OCI-M1 (cell line): ENCODE measurements at places on chromosomes 3 and 15.

GRCh38 chr3:38165722-38166387 is 518 bp downstream of the OXSR1 start:
- peak; percentile 45 for DNase-seq

DNA sequence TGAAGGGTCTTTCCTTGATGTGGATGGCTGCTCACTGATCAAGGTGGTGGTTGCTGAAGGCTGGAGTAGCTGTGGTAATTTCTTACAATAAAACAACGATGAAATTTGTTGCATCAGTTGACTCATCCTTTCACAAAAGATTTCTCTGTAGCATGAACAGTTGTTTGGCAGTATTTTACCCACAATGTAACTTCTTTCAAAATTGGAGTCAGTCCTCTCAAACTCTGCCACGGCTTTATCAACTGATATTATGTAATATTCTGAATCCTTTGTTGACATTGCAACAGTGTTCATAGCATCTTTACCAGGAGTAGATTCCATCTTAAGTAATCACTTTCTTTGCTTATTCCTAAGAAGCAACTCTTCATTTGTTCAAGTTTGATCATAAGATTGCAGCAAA is 252.6 kb downstream of the UBE2E2 start:
- DNase-seq, result no peak

- DNase-seq, result peak; percentile 90
Observed at GRCh38 chr15:43776718-43777266, at the start of gene ELL3. Gene ELL3 (minus strand): TSS chr15:43776966. CDS start chr15:43776901, 65 bp downstream.

DNA sequence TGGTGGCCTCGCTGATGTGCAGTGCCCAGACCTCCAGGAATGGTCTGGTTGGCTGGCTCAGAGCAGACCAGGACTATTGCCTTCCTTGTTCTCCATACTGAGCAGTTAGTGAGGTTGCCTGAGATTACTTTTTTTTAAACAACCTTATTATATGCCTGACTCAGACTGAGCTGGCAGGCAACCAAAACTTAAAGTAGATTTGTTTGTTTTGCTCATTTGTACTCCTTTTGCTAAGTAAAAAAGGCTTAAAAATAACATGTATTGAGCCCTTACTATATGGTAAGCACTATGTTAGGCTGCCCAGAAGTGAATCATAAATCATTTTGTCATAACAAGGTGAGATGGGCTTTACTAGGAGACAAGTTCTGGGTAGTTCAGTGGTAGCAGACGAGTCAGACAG is 92.4 kb downstream of the GHSR start:
- no peak for DNase-seq

DNA sequence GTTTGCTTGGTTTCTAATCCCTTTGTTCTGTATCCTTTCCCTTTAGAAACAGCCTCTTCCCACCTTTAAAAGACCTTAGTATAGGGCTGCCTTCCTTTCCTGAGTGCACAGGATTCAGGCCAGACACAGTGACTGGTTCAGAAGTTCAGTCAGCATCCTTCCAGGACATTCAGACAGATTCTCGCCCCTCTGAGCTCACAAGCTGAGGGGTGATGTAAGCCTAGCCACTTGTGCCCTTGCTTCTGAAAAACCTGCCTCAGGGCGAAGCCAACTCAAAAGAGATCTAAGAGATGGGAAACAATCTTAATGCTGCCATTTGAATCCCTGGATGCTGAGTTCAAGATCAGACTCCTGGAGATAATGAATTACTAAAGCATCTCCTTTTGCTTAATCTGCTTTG is 6.7 kb upstream of the NSMCE3 start:
- DNase-seq, result no peak

- DNase-seq, result no peak
Observed at GRCh38 chr3:46484911-46485778, 12.6 kb upstream of the RTP3 start.

DNA sequence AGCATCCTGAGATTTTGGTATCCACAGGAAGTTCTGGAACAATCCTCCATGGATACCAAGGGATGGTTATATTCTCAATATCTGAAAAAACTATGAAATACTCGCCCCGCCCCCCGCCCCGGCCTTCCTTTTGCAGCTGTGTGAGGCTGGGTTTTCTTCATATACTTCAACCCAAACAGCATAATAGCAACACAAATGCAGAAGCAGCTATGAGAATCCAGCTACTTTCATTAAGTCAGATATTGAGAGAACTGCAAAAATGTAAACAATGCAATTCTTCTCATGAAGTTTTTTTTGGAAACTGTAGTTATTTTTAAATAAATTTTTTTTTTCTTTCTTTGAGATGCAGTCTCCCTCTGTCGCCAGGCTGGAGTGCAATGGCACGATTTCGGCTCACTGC is 10.9 kb upstream of the IDH2 start:
- no peak for DNase-seq

GRCh38 chr3:185958626-185959025 is 20.8 kb upstream of the TRA2B start:
- DNase-seq, result no peak

- no peak for DNase-seq
Observed at GRCh38 chr3:196513697-196514349, 1.3 kb downstream of the SMCO1 start.

DNA sequence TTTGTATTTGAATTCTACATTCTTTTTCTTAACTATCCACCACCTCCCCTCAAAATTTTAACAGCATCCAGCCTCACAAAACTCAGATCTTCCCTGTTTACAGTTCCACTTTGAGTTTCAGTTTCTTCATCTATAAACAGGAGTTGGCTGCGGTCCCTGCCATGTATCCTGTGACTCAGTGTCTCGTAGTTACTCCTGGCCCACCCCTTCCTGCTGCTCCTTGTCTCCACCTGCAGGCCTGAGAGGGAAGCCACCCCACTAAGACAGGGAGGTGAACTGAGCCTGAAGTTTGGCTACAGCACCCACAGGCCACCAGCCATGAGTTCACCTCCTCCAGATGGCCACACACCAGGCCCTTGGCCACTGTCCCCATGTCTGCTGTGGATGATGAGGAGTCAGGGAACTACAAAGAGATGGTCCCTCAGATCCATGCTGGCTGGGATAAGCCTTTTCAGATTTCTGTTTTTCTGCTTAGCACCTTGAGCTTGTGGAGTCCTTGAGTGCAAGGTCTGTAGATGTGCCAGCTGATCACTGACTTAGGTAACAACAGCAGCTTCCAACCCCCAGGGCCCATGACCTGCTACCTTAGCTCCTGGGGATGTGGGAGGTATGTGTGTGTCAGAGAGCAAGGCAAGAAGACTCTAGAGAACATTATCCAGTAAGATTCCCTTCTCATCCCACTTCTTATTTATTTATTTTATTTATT is 37.5 kb downstream of the CD86 start:
- DNase-seq, result peak; percentile 55

DNA sequence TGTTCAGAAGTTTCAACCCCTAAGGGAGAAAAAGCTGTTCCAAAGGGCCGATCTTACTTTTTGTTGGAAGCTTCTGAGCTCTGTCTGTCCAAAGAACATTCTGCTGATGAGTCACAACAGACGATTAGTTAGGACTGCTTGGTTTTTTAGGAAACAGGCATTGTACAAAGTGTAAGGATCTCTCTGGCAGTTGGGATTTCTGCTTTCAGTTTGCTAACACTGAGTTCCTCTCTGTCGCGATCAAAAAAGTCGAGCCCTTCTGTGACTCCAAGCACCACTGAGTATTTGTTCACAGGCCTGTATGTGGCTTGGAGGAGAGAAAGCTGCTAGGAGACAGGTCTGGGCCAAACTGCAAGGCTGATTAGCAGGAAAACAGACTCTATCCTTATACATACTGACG is 91.8 kb upstream of the PFN2 start:
- peak; percentile 6 for DNase-seq

GRCh38 chr3:191262650-191263049 is 63.6 kb downstream of the OSTN start:
- DNase-seq, result peak; percentile 7

DNA sequence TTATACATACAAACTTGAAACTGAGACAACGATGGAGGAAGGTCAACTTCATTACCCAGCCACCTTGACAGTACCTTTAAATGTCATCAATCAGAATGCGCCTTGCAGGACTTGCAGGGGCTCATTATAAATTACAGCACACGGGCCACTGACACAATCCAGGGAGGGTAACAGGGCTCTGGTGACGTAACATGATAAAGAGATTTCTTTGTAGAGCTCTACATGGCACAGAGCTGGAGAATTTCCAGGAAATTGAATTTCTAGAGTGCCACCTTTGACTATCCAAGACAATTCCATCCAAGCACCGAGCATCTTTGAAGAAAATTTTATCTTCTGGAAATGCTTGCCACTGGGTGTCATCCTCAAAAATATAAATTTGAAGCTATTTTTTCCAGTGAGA is 486.0 kb downstream of the FOXP1 start:
- DNase-seq, result no peak

DNA sequence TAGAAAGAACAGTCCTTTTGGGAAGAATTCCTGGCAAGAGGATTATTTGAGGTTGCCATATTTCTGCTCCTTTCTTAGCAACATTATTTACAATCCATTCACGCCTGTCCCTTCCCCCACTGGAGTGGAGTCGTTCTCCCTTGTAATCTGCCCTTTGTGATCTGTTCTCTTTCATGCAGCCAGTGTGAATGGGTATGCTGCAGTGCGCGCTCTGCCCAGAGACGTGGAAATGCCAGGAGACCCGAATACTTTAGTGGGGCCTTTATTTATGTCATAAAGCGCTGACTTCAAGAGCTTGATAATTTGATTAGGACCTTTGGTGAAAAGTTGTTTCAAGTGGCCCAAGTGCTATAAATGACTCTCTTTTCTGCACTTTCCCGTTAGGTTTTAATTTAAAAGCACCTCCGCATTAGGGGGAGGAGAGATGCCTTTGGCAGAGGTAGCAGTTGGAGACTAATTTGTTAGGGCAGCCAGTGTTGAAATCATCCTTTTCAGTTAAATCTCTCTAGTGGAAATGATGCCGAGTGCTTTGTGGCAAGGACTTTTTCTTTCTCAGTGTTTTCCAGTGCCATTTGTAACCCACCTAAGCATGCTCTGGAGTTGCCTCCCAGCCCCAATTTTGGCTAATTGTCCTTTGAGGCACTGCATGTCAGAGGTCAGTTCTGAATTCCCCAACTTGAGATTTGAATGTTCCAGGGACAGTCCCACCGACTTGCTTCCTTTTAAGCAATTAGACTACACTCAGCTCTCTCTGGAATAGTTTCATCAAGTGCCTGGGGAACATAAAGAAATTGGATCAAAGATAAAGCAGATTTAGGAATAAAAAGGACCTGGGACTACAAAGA is 52.4 kb downstream of the PSMD6 start:
- DNase-seq, result no peak

DNA sequence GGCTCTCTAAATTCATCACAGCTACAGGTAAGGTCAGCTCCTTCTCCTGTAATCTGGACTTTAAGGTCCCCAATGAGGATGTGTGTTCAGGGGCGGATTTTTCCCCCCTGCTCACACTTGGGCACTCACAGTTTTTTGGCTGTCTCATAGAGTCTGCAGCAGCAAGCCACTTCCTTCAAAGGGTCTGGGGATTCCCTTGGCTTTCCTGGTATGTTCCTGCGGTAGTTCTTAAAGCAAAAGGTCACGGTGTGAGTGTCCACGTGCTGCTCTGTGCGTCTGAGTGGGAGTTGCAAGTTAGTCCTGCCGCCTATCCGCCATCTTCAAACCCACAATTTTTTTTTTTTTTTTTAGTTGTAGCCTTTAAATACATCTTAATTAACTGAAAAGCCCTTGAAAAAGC is 15.4 kb upstream of the CFAP20DC start:
- no peak for DNase-seq

GRCh38 chr3:11221818-11222415 is 50.3 kb upstream of the ATG7 start:
- DNase-seq, result peak; percentile 19

DNA sequence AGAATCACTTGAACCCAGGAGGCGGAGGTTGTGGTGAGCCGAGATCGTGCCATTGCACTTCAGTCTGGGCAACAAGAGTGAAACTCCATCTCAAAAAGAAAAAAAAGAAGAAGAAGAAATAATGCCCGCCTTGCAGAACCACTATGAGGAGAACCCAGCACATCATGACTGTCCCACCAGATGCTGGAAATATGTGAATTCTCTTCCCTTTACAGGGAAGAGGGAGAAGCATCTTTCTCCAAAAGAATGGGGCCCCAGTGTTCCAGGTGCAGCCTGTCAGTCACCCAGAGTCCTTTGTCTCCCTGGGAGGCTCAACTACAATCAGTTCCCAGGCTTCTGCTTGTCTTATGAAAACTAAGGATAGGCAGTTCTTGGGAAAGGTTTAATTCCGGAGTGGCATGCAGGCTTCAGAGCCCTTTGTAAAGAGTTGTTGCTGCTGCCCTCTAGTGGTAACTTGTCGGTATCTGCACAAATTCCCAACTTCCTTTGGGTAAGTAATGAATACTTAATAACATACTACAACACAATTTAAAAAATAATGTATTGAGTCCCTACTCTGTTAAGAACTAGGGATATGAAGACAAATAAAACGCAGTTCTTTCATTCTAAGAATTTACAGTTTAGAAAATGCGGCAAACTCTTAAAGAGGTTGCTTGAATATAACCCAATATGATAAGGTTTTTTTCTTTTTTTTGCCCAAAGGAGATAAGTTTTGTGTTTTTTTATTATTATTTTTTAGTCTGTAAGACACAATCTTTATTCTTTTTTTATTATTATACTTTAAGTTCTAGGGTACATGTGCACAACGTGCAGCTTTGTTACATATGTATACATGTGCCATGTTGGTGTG is 18.6 kb upstream of the TICRR start:
- peak; percentile 75 for DNase-seq

DNA sequence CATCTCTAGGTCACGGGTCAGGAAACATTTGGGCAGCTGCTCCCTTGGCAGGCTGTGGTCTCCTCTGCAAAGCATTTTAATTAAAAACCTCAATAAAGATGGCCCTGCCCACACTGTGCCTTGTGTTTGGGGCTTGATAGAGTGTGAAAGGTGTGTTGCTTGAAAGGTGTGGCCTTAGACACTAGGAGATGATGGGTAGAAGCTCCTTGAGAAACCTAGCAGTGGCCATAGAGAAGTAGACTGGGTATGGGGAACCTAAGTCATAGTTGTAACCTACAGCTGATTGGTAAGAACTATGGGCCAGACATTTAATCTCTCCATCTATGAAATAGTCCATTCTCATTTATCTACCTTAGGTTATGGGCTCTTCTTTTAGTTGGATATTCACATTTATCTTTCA is 3.3 kb downstream of the JAGN1 start:
- DNase-seq, result no peak

DNA sequence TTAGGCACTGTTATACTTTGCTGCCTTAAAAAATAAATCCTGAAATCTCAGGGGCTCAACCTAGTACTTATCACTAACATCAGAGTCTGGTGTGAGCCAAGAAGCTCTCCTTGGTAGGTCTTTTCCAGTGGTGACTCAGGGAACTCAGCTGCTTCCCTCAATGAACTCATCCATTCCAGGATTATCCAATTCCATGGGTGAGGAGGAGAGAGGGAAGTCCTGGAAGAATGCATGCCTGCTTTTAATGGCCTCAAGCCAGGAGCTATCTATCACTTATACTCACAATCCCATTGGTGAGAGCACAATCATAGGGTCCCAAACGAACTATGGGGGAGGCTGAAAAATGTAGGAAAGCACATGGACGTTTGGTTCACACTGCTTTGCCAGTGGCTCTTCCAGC is 113.6 kb downstream of the POLR2M start:
- no peak for DNase-seq

DNA sequence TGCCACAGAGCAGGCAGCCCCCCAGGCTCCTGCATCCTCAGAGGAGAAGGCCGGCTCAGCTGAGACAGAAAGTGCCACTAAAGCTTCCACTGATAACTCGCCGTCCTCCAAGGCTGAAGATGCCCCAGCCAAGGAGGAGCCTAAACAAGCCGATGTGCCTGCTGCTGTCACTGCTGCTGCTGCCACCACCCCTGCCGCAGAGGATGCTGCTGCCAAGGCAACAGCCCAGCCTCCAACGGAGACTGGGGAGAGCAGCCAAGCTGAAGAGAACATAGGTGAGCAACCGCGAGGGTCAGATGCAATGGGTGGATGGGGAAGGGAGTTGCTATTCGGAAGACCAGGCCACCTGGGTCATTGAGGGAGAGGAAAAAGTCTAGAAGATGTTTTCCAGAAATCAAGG is 53.0 kb downstream of the GAP43 start:
- DNase-seq, result no peak
